Stimulated activated CD8-positive, alpha-beta memory T cell treated with anti-CD3 and anti-CD28 coated beads, Interleukin-4, amount 100 ng/mL, for 4 hours (primary cell): ENCODE measurements at places on chromosomes 4 and X.

- DNase-seq: no peak
These were observed 29.4 kb upstream of the CENPU start for GRCh38 chr4:184763150-184763780.

DNA sequence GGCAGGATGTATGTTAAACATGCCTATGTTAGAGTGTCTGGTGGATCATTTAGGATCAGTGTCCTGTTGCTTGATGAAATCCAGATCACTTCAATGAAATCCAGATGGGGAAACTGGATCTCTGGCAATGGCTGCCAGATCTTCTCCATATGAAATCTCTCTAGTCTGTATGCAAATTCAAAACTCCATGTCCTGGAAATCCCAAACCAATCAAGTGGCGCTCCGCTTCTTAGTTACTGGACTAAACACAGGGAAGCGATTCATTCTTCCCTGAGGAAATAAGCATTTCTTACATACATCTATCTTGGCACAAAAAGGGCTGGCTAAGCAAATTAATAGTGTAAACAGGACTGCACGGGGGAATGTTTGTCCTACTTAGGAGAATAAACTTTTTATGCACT, 94.9 kb downstream of the HDAC8 start:
- no peak for DNase-seq

GRCh38 chr4:16530688-16531635, 304.7 kb upstream of the TAPT1 start:
- DNase-seq: no peak

DNA sequence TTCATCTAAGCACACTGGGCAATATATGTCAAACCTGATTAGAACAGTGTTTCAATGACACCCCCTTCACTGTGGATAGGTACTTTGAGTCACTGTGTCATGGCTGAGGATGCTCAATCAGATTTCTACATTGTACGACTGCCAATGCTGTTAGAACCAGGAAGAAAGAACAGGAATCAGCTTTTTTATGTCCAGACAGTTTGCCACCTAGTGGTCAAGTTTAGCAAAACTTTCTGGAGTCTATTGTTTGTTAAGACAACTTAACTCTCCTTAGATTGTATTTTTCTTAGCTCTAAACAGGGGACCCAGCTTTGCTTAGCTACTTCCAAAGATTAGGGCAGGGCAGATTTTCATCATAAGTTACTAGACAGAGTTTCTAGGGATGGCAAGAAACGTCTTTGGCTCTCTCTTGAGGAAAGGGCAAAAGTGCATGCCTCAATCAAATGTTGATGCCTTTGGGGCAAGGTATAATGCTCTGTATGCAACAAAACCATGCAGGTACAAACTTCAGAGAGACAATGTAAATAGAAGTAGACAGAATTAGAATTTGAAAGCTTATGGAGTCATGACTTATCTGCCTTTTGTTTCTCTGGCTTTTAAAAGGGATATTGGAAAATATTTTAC, 40.5 kb upstream of the BMP3 start:
- DNase-seq: no peak

GRCh38 chr4:11423465-11423864, 5.2 kb downstream of the HS3ST1 start:
- DNase-seq: no peak

DNA sequence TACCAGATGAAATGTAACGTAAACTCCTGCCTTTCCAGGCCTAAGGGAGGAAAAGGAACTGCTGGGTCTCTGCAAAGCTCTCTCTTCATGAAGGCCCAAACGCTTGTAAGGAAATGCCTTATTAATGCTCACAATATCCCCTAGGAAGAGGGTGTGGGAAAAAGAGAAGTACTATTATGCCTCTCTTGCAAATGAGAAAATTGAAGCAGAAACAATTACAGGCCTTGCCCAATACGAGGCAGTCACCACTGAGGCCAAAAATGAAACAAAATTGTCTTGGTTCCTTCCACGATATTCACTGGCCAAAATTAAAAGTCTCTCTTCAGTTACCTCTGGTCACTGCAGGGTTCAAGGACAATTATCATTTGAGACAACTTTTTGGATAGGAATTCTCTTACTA, 3.2 kb downstream of the SCARB2 start:
- DNase-seq: no peak

DNA sequence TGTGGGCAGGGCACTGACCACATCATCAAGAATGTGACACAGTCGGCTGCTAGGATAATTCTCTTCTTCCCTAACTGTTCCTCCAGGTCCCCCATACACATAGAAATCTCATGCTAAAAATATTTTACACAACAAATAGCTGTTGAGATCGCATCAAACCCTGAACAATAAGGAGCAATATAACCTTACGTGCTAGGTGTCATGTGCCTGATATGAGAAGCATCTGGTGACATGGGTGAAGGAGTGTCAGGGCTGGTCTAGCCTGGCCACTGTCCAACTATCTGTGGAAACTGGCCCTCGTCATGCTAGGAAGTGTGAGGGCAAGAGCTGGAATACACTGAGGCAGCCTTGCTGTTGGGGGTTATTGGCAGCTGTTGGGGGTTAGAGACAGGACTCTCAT, 167.3 kb upstream of the PGRMC2 start:
- no peak for DNase-seq

DNA sequence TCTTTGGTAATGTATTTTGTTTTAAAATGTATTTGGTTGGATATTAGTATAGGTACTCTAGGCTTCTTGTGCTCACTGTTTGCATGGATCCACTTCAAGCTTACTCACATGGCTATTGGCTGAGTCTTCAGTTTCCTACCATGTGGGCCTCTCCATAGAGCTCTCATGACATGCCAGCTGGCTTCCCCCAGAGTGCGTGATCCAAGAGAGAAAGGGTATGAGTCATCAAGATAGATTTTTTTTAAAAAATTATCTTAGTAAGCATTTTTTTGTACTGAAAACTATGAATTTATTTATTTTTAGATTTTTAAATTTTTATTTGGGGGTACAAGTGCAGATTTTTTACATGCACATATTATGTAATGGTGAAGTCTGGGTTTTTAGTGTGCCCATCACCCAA, 219.1 kb upstream of the AMOT start:
- DNase-seq: no peak

GRCh38 chrX:97867266-97867665, 983.6 kb downstream of the RPA4 start:
- no peak for DNase-seq

GRCh38 chr4:168886351-168886750, 123.7 kb downstream of the CBR4 start:
- DNase-seq: no peak

DNA sequence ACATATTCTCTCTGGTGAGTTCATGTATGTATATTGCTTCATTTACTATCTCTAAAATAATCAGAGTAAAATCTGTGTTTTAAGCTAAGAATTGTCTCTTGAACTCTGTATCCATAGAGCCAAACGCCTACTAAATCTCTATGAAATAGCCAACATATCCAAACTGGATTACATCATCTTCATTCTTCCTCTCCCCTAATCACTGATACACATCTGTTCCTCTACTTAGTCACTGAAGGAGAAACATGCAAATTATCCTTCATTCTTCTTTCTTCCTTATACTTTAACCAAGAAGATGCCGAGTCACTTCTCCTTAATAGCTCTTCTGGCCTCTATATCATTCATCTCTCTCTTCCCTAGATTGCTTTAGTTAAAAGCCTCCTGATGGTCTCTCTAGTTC, 630.4 kb upstream of the FTHL17 start:
- no peak for DNase-seq

GRCh38 chr4:113781439-113782040, 20.0 kb upstream of the CAMK2D start:
- no peak for DNase-seq

DNA sequence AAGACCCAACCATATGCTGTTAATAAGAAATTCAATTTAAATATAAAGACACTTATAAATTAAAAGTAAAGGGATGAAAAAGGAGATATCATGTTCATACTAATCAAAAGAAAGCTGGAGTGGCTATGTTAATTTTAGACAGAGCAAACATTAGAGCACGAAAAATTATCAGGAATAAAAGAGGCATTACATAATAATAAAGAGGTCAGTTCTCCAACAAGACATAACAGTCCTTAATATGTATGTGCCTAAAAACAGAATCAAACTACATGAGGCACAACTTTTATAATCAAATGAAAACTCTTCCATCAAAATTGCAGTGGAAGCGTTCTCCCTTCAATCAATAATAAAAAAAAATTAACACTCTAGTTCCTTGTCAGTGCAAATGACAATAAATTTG, 62.6 kb downstream of the ARHGEF6 start:
- no peak for DNase-seq

- DNase-seq: no peak
These were observed 282.8 kb downstream of the PPP1R2C start for GRCh38 chrX:42495139-42495538.

GRCh38 chrX:48589482-48590162, 7.7 kb upstream of the WDR13 start:
- no peak for DNase-seq

DNA sequence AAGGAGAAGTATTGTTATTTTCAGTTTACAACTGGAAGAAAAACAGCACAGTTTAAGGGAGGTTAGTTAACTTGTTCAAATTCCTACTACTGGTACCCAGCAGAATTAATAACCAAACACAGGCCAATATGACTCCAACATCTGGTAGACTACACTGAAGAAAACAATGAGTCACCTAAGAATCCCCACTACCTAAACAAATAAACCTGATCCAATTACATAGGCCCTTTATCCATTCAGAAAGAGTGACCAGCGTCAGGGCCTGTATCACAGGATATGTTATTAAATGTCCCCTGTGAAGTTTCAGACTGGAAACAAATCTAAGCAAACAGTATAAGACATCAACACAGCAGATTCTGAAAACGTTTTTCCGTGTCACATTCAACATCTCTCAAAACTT, 492.5 kb upstream of the INTU start:
- DNase-seq: no peak

GRCh38 chr4:152591396-152591795, 55.5 kb upstream of the FBXW7 start:
- no peak for DNase-seq

GRCh38 chrX:13144927-13145655, 100.7 kb upstream of the FAM9C start:
- no peak for DNase-seq

DNA sequence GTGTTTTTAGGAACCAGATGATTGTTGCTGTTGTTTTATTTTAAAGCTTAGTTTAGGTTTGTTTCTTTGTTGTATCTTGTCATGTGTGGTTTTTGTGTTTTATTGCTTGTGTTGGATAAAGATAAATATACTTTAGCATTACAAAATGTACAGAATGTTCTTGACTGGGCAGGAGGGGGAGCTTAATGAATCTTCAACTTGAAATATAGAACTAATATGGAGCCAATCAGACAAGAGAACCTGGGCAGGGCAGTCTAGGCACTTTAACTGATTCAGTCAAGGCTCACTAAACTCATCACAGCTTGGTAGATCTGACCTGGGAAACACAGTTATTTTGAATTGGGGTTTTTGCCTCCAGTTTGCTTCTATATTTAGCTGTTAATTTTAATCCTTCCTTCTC, 304.2 kb downstream of the ARHGAP24 start:
- DNase-seq: no peak

DNA sequence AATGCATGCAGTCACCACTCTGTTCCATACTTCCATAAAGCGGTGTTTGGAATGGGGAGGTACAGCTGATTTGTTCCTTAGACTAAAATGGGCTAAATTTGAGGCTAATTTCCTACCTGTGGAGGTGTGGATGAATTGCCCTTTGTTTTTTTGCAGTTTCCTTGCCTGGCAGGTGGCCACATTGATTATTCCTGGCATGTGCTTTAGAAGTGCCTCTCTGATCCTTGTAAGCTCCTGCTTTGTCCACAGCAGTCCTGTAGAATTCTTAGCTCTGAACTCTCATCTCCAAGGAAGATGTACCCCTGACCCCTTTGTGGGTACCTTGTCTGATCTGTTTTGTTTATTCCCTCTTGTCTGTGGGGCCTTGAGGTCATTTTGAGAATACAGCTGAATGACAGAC, 136.8 kb downstream of the ADGRL3 start:
- DNase-seq: no peak

DNA sequence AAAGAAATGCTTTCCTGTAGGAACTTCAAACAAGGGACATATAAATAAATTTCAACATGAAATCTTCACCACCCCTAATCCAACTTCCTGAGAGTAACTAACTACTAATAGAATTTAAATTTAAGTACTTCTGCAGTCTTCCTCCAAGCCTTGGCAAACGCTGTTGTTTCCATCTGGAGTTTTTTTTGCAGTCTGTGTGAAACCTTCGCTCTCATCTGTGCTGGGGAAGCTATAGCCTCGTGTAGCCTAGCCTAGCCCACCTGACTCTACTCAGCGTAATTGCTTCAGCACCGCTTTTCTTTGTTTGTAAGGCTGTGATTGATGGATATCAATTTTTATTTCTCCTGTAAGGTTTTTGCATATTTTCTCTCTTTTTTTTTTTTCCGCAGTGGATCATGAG, 30.9 kb downstream of the STOX2 start:
- no peak for DNase-seq

GRCh38 chr4:102717448-102718092, 43.2 kb downstream of the MANBA start:
- no peak for DNase-seq

GRCh38 chr4:175422331-175422730, 389.7 kb downstream of the GPM6A start:
- DNase-seq: no peak

DNA sequence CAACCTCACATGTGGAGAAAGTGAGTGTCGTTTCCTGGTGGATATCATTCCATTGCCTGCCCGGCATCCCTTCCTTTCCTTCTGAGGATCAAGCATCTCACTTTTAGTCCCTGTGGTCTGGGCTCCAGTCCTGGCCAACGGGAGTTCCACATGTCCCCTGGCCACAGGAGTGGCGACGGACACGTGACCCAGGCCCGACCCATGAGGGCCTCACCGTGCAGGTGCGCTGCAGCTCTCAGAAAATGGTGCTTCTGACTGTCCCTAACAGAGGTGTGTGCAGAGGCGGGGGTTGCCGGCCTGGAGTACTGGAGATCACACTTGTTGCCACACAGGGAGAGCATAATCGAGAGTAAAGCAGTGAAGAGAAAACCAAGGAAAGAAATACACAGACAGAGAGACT, 476.9 kb upstream of the FRG1 start:
- no peak for DNase-seq

DNA sequence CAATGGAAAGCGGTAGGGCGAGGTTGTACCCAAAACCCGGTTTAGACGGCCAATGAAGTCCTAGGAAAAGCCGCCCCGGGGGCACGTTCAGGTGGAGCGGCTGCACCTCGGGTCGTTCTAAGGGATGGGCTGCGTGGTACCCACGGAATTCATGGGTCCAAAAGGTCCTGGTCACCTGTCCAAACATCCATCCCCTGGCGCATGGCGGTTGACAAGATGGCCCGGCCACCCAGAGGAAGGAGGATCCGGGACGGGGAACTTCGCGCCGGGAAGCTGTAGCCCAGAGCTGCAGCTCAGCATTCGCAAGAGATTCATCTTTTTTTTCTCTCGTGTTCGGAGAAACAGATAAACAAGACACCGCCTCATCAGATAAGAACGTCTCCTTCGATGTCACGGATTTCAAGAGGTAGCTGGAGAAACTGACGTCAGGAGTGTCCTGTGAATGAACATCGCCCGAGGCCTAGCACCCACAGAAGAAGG, 10.9 kb downstream of the PITX2 start:
- no peak for DNase-seq
